Glutamatergic neuron (in vitro differentiated cells): ENCODE measurements at places on chromosomes 11 and 22.
A peak's percentile ranks its signal among the peaks of the same experiment; 100 is the strongest.

- H3K4me1 ChIP-seq: peaks cover 72% of the 10 kb centered on the region
- H3K4me3 ChIP-seq: peak overlapping the region; percentile 82
- no peaks in the 10 kb centered on the region for H3K36me3 ChIP-seq
- H3K27me3 ChIP-seq: peaks cover 6% of the 10 kb centered on the region
- DNase-seq: no peak
Measured at GRCh38 chr11:57776577-57777210, 15.1 kb downstream of the CTNND1 start.

DNA sequence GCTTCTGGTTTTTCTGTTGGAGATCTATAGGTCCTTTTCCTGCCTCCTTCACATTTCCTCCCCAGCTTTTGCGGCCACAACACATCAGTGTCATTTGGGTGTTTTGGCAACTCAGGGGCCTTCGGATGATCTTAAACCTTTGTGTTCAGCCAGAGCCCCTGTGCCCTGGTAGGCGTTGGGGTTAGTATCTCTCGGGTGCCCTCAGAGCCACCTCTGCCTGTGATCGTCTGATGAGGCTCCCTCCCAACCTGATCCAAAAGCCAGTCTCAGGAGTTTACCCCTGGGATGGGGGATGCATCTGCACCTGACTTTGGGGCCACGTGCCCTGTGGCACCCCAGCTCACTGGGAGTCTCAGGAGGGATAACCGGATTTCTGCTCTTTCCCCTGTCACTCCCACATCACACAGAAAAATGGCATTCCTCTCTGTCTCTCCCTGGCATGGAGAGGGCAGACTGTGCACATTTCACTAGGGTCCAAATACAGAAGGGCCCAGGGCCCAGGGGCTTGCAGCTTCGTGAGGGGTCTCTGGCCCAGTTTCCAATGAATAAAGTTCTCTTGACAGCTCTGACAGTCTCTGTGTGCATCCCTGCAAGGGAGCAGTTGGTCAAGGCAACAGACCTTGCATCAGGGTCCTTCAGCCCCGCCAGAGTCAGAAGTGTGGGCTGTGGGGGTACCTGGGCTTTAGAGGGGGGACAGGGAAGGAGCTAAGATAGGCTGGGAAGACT is 2.6 kb downstream of the RNF26 start:
- peaks cover 10% of the 10 kb centered on the region for H3K27me3 ChIP-seq
- no peak overlapping the region for H3K4me3 ChIP-seq
- no peaks in the 10 kb centered on the region for H3K36me3 ChIP-seq
- DNase-seq: no peak

- peaks cover 4% of the 10 kb centered on the region for H3K27me3 ChIP-seq
- DNase-seq: peak; percentile 72
- H3K27ac ChIP-seq: no peak within 1 kb of the TSS
- no peaks in the 10 kb centered on the region for H3K36me3 ChIP-seq
Measured at GRCh38 chr22:37639070-37639760, at the start of gene SH3BP1. SH3BP1 (plus strand) TSS chr22:37639669; CDS start chr22:37639788, 119 bp downstream.

GRCh38 chr11:37450613-37451012 is 852.6 kb upstream of the RAG2 start:
- no peak for DNase-seq
- H3K4me3 ChIP-seq: no peak overlapping the region

- no peak overlapping the region for H3K27ac ChIP-seq
- H3K27me3 ChIP-seq: peaks cover 6% of the 10 kb centered on the region
- no peak for DNase-seq
- peaks cover 20% of the 10 kb centered on the region for H3K4me1 ChIP-seq
Measured at GRCh38 chr22:44142421-44143104, 38.2 kb upstream of the PARVG start.

- H3K36me3 ChIP-seq: no peaks in the 10 kb centered on the region
- H3K4me3 ChIP-seq: no peak overlapping the region
- no peaks in the 10 kb centered on the region for H3K27me3 ChIP-seq
- DNase-seq: peak; percentile 68
- H3K4me1 ChIP-seq: peaks cover 1% of the 10 kb centered on the region
- H3K27ac ChIP-seq: no peak overlapping the region
Measured at GRCh38 chr22:32378707-32379272, 21.1 kb downstream of the RFPL3 start.

GRCh38 chr11:88383447-88383846 is 45.9 kb upstream of the CTSC start:
- no peak overlapping the region for H3K4me3 ChIP-seq
- H3K36me3 ChIP-seq: no peaks in the 10 kb centered on the region
- no peaks in the 10 kb centered on the region for H3K4me1 ChIP-seq
- H3K27me3 ChIP-seq: no peaks in the 10 kb centered on the region
- no peak overlapping the region for H3K27ac ChIP-seq

- H3K36me3 ChIP-seq: peaks cover 10% of the 10 kb centered on the region
- no peak overlapping the region for H3K27ac ChIP-seq
- peaks cover 4% of the 10 kb centered on the region for H3K4me1 ChIP-seq
- DNase-seq: no peak
- H3K4me3 ChIP-seq: no peak overlapping the region
Measured at GRCh38 chr11:125982348-125982730, 36.5 kb downstream of the VSIG10L2 start.

DNA sequence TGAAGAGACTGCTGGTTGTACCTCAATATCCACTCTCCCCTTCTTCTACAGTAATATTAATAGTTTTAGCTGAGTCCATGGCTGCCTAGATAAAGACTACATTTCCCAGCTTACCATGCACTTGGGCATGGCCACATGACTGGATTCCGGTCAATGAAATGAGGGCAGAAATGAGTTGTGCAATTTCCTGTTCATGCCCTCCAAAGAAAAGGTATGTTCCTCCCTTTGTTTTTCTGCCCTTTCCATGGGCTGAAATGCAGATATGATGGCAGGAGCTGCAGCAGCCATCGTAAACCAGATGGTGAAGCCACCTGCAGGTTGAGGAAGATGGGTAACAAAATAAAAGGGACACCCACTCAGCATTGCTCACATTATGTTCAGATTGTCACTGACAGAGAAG is 15.3 kb upstream of the ELFN2 start:
- H3K36me3 ChIP-seq: peaks cover 17% of the 10 kb centered on the region
- peak overlapping the region; percentile 7 for H3K27ac ChIP-seq
- H3K4me3 ChIP-seq: peak overlapping the region; percentile 8
- DNase-seq: no peak
- H3K27me3 ChIP-seq: peaks cover 5% of the 10 kb centered on the region
- H3K4me1 ChIP-seq: peaks cover 31% of the 10 kb centered on the region

GRCh38 chr22:45218976-45219375 is 21.7 kb downstream of the KIAA0930 start:
- peak overlapping the region; percentile 49 for H3K27ac ChIP-seq
- no peak overlapping the region for H3K4me3 ChIP-seq
- H3K27me3 ChIP-seq: peaks cover 3% of the 10 kb centered on the region
- DNase-seq: no peak
- peaks cover 39% of the 10 kb centered on the region for H3K4me1 ChIP-seq

- no peaks in the 10 kb centered on the region for H3K4me1 ChIP-seq
- no peak overlapping the region for H3K27ac ChIP-seq
- DNase-seq: no peak
- H3K27me3 ChIP-seq: peaks cover 16% of the 10 kb centered on the region
- H3K36me3 ChIP-seq: no peaks in the 10 kb centered on the region
Measured at GRCh38 chr11:17395554-17395961, 7.1 kb upstream of the KCNJ11 start.

DNA sequence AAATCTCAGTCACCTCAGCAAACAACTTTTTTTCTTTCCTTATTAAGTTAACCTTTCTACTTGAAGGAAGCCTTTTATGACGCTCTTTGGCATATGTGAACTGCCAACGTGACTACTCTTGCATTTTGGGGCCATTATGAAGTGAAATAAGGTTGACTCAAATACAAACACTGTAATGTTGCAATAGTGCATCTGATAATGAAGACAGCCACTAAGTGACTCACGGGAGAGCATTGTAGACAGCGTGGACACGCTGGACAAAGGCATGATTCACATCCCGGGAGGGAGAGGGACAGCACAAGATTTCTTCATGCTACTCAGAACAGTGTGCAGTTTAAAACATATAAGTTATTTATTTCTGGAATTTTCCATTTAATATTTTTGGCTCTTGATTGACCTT is 560.8 kb downstream of the ETS1 start:
- no peaks in the 10 kb centered on the region for H3K36me3 ChIP-seq
- no peak overlapping the region for H3K4me3 ChIP-seq

DNA sequence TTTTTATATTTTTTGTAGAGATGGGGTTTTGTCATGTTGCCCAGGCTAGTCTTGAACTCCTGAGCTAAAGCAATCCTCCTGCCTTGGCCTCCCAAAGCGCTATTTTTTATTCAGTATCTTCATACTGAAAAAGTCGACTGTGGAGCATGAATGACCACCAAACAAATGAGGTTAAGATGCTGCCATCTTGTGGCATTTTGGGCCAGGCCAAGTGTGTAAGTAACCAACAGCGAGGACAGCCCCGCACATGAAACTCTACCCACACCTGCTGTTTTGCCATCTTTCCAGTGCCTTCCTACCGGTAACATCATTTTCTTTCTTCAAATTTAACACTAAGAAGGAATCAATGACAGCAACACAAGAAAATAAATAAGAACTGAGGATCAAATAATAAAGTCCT is 32.2 kb upstream of the AQP11 start:
- H3K4me1 ChIP-seq: no peaks in the 10 kb centered on the region
- H3K36me3 ChIP-seq: no peaks in the 10 kb centered on the region

DNA sequence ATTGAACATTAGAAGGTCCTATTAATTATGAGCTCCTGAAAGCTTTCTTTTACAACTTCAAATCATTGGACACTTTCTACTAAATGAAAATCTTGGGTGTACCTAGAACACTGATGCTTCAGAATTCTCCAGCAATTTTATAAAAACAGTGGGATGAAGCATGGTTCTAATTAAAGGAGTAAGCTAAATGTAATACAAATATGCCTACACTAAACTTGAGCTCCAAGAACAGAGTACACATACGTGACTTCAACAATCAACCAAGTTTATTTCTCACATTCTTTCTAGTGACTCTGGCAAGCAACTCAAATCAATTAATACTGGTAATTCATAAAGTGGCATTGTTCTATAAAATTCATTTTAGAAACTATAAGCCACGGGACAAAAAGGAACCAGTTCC is 55.5 kb downstream of the PITPNB start:
- no peak overlapping the region for H3K27ac ChIP-seq
- no peaks in the 10 kb centered on the region for H3K36me3 ChIP-seq
- no peaks in the 10 kb centered on the region for H3K27me3 ChIP-seq
- DNase-seq: no peak

DNA sequence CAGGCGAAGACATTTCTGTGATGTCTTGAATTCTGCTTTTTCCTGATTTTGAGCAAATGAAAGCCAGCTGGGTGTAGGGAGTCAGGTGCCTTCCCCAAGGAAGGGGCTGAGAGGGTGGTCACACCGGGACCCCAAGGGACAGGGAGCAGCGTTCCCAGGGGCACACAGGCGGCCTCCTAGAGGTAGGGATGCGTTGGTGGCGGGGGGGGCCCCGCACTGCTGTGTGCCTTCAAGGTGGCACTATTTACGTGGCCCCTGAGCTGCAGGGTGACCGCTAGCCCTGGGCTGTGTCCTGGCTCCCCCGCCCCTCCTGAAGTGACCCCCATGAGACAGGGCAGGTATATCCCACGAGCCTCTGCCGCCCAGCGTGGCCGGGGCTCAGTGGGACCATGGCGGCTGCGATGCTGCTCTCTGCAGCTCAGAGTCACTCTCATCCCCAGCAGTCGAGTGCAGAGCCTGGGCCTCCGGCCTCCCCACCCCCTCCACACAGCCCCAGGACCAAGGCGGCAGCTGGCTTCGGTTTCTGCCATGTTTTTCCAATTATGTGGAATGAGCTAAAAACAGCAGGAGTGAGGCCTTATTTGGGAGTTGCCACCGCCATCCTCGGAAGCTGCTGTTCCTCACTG is 60.9 kb downstream of the LRP5 start:
- H3K27ac ChIP-seq: peak overlapping the region; percentile 96
- H3K4me3 ChIP-seq: peak overlapping the region; percentile 74
- DNase-seq: peak; percentile 70
- H3K36me3 ChIP-seq: peaks cover 8% of the 10 kb centered on the region
- peaks cover 54% of the 10 kb centered on the region for H3K4me1 ChIP-seq
- peaks cover 13% of the 10 kb centered on the region for H3K27me3 ChIP-seq

- H3K4me3 ChIP-seq: no peak overlapping the region
- H3K4me1 ChIP-seq: peaks cover 18% of the 10 kb centered on the region
- H3K36me3 ChIP-seq: no peaks in the 10 kb centered on the region
- H3K27me3 ChIP-seq: peaks cover 4% of the 10 kb centered on the region
- no peak overlapping the region for H3K27ac ChIP-seq
- DNase-seq: no peak
Measured at GRCh38 chr11:44404736-44405395, 94.9 kb upstream of the ALX4 start.

DNA sequence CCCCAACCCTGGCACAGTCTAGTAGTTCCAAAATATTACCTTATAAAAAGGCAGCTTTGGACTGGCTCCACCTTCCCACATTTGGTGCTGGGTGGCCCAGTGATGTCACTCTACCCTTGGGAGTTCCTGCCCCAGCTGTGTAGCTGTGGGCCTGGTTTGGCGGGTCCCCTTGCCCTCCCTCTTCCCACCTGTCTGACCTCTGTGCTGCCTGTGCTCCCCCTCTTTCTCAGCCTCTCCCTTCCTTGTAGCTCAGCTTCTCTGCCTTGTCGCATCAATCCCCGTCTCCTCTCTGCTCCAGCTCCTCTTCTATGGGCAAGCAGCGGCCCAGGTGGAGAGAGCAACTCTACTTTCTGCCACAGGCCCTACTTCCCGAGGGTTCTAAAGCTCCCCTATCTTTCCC is 54.6 kb downstream of the CHRDL2 start:
- peaks cover 11% of the 10 kb centered on the region for H3K36me3 ChIP-seq
- peaks cover 8% of the 10 kb centered on the region for H3K4me1 ChIP-seq
- H3K27me3 ChIP-seq: peaks cover 5% of the 10 kb centered on the region
- DNase-seq: no peak
- H3K27ac ChIP-seq: peak overlapping the region; percentile 5

DNA sequence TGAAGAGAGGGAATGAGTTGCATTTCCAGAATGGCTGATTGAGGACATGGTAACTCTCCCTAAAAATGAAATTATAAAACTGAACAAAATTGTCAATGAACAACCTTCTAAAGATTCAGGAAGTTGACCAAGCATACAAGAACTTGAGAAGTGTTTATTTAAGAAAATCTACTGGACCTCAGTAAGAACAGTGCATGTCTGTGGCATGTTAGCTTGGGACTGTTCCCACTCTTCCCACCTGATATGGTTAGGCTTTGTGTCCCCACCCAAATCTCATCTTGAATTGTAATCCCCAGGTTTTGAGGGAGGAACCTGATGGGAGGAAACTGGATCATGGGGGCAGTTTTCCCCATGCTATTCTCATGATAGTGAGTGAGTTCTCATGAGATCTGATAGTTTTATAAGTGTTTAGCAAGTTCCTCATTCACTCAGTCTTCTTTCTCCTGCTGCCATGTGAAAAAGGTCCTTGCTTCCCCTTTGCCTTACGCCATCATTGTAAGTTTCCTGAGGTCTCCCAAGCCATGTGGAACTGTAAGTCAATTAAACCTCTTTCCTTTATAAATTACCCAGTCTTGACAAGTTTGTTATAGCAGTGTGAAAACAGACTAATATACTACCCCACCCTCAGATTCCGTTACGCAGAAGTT is 15.4 kb downstream of the MS4A13 start:
- H3K27me3 ChIP-seq: no peaks in the 10 kb centered on the region
- no peak overlapping the region for H3K4me3 ChIP-seq
- H3K27ac ChIP-seq: no peak overlapping the region
